NCI-H446 (cell line): ENCODE measurements at places on chromosomes 1 and 21.
A peak's percentile ranks its signal among the peaks of the same experiment; 100 is the strongest.

GRCh38 chr1:228402641-228403025 is 4.0 kb downstream of the TRIM11 start:
- DNase-seq, result no peak

DNA sequence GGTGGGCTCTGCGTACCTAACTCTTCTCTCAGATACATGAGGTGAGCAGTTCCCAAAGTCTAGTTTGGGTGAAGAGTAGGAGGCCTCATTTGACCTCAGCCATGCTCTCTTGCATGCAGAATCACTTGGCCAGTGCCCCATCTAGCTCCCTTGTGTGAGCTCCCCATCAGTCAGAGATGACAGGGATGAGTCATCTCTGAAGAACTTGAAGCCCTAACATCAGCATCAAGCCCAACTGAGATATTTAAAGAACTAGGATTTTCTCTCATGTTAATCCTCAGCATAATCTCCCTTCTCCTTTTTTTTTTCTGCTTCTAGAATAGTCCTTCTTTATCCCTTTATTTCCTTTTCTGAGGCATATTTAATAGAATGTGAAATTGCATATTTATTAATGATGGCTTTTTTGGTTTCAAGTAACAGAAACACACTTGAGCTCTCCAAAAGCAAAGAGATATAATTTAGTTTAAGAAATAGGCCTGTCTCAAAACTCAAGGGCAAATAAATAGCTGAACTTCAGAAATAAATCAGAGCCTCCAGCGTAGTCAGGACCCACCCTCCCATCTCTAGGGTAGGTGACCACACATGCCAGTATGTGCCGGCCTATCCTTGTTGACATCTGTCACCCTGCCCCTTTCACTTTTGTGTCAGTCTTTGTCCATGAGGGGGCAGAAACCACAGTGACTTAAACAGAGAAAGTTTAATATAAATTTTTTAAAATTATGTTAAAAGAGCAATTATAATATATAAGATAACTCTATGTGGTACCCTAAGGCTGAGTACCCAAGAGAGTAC is 112.3 kb downstream of the TSEN15 start:
- DNase-seq, result no peak

DNA sequence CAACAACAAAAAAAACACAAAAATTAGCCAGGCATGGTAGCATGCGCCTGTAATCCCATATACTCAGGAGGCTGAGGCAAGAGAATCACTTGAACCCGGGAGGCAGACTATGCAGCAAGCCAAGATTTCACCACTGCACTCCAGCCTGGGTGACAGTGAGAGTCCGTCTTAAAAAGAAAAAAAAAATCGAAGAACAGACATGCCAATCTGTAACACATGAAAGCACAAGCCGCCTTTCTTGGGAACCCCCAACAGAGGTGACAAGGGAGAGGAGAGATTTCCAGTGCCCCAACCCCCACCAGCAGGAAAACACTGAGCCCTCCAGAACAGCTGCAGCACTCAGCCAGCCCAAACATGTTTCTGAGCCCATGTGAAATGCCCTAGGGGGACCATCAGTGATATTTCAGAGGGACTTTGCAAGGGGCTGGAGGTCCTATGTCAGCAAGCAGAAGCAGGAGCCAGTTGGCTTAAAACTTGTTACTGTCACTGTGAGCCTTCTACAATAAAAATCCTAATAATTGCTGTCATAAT is 14.2 kb upstream of the EFNA1 start:
- no peak for DNase-seq

DNA sequence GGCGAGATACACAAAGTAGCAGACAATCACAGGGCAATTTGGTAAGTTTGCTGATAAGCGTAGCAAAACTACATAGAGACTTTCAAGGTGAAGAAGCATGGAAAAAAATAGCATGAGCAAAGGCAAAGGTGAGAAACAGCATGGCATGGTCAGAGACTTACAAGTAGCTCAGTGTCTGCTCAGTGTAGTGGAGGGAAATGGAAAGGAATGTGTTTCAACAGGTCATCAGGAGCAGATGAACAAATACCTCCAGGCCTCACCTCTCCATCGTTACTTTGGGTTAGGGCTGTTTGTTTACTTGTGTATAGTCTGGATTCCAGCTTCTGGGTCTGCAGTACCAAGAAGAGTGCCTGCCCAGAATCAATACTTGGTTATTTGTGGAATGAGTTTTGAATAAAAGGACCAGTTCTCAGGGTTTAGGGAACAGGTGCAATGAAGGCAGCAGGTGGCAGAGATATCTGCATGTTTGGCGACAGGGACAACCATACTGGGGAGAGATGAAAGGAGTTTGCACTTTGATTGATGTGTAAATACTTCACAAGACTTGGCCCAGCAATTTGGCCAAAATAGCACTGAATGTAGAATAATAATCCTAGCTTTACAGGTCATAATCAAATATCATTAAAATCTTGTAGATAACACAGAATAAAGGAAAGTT is 97.0 kb upstream of the FGGY start:
- no peak for DNase-seq

GRCh38 chr1:4509206-4509605 is 145.2 kb upstream of the AJAP1 start:
- DNase-seq, result no peak

DNA sequence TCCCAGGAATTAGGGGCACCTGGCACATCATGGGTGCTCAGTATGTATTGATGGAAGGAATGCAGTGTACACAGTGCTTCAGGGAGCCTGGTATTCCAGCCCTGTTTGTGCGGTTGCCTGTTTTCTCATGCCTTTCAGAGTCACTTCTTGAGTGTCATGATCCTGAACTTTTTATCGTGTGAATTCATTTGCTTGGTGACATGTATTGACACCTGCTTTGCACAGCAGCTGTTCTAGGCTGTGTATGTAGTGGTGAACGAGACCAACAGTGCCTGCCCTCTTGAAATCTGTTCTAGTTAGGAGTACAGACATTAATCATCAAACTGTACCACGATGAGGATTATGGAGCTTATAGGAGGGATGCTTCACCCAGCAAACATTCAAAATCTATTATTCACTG is 6.1 kb downstream of the HTR6 start:
- DNase-seq, result no peak

- DNase-seq, result no peak
Measured at GRCh38 chr1:70353601-70354331, 756 bp downstream of the ANKRD13C start.

DNA sequence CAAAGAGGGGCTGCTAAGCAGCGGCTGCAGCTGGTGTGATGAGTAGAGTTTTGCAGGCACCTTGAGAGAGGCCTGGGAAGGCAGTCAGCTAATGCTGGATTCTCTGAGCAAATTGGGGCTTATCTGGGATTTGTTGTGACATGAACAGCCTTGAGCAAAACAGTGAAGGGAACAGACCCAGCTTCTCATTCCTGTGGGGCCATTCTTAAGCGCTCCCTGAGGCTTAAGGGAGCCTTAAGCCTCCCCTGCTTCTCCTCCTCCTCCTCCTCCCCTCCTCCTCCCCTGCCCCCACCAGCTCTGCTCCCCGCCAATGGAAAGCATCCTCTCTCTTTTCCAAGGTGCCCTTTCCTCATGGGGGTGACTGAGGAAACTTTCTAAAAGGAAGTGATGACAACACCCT is 21.3 kb downstream of the HMGCS2 start:
- DNase-seq, result no peak

GRCh38 chr1:67040405-67040804 is 13.5 kb downstream of the SLC35D1 start:
- no peak for DNase-seq

GRCh38 chr1:213492161-213493041 is 441.4 kb downstream of the RPS6KC1 start:
- no peak for DNase-seq

DNA sequence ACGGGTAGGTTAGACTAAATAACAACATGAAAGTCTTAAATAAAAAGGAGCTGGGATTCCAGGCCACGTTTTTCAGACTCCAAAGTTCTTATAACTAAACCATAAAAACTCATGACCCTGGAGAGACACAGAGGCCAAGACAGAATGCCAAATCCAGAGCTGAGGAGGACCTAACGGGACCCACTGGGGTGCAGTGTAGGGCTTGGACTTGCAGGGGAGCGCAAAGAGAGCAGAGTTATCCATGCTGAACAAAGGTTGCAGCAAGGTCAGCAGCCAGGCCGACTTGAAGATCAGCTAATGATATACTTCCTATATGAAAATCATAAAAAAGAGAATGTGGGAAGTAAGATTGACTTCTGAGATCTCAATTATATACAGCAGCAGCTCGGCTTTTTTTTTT is 237.1 kb downstream of the TM2D1 start:
- no peak for DNase-seq

- no peak for DNase-seq
Measured at GRCh38 chr1:231918239-231919015, 291.8 kb downstream of the DISC1 start.

DNA sequence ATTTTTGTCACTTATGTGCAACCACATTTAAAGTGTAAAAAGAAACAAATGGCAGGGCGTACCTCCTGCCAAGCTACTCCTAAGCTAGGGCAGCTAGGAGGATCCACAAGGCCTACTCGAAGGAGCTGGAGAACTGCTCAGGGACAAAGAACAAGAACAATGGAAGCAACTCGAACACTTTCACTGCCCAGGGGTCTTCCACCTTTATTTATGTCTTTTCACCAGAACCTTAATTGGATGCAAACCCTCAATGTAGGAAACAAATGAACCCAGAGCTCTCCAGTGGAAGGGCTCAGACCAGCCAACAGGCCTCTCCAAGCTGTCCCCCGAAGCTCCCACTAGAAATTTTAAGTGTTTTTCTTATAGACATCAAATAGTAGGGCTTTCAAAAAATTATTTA is 39.9 kb downstream of the C1orf198 start:
- no peak for DNase-seq

GRCh38 chr21:36135391-36136102 is 668 bp downstream of the CBR3 start:
- no peak for DNase-seq

GRCh38 chr1:230868736-230869385 is 540 bp upstream of the C1orf198 start:
- DNase-seq, result peak; percentile 32

DNA sequence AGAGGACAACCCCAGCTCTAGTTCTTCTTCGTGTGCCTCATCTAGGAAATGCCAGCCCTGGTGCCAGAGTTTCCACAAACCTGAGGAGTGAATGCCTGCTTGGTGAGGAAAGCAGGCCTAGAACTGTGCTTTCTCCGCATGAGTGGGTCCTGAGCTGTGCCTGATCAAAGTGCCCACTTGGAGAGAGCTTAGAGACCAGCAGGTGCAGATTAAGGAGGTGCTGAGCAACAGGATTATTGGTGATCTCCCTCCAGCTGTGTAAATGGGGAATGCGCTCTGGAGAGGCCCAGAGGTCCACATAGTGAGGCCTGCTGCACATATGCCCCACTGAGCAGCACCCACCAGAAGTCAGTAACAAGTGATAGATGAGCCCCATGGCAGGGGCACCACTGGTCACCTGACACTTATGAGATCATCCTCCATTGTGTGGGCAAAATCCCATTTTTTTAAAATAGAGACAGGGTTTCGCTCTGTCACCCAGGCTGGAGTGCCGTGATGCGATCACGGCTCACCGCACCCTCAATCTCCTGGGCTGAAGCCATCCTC is 127.2 kb upstream of the ZC3H12A start:
- no peak for DNase-seq

DNA sequence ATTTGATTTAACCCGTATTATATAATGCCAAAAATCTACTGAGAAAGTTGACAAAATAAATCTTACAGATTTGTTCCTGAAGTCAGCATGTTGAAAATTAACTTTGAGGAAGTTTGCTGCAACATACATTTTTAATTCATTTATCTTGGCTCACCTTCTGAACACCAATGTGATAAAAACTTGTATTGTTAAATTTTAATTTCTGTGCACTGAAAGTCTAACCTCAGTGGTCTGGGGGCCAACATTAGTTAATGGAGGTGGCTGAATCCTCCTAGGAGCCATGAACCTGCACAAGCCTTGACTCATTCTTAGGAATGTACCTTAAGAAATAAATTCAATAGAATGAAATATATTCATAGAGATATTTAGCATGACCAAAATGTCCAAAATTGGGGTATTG is 95.3 kb downstream of the ADSS2 start:
- no peak for DNase-seq

DNA sequence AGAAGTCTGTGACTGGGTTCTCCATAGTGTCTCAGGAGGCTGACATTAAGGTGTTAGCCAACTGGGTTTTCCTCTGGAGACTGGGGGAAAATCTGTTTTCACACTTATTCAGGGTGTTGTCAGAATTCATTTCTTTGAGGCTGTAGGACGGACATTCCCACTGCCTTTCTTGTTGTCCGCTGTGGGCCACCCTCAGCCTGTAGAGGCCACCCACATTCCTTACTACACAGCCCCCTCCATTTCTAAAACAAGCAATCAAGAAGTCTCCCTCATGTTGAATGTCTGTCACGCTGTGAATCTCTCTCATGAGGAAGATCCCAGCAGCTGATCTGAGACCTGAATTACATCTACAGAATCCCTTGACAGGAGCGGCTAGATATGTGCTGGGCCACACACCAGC is 295.5 kb upstream of the RUNX1 start:
- DNase-seq, result no peak

GRCh38 chr1:100575406-100575805 is 37.5 kb downstream of the GPR88 start:
- no peak for DNase-seq

- DNase-seq, result no peak
Measured at GRCh38 chr1:67942274-67942673, 108.2 kb downstream of the DIRAS3 start.

DNA sequence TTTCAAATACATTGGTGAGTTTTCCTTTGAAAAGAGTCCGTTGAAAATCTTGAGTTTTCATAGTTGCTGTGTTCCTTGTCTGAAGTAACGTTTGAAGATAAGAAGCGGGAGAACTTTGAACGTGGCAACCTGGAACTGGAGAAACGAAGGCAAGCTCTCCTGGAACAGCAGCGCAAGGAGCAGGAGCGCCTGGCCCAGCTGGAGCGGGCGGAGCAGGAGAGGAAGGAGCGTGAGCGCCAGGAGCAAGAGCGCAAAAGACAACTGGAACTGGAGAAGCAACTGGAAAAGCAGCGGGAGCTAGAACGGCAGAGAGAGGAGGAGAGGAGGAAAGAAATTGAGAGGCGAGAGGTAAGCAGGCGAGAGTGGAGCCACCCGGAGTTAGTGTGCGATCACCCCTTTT is 129.7 kb downstream of the ITSN1 start:
- no peak for DNase-seq

GRCh38 chr1:71224741-71225377 is 144.0 kb upstream of the ZRANB2 start:
- no peak for DNase-seq

DNA sequence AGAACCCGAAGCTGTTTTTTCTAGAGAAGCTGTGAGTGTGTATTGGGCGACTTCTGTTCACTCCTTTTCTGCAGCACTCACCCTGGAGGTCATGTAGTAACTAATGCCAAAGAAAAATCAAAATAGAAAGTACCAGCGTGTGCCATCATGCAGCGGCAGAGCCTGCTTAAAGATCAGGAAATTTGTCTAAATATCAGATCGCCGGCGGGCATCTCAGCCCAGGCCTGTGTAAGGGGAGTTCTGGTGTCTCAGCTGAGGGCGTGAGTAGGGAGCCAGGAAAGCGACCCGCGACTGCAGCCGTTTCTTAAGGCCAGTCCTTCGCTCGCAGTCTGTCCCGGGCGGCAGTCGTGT is 768 bp downstream of the EDARADD start:
- DNase-seq, result no peak

- DNase-seq, result peak; percentile 10
Measured at GRCh38 chr1:10528066-10529014, 53.6 kb downstream of the PEX14 start.

- no peak for DNase-seq
Measured at GRCh38 chr1:51215169-51215568, 20.9 kb upstream of the RNF11 start.
